ENCODE measurements at places on chromosomes 2 and 18.

DNA sequence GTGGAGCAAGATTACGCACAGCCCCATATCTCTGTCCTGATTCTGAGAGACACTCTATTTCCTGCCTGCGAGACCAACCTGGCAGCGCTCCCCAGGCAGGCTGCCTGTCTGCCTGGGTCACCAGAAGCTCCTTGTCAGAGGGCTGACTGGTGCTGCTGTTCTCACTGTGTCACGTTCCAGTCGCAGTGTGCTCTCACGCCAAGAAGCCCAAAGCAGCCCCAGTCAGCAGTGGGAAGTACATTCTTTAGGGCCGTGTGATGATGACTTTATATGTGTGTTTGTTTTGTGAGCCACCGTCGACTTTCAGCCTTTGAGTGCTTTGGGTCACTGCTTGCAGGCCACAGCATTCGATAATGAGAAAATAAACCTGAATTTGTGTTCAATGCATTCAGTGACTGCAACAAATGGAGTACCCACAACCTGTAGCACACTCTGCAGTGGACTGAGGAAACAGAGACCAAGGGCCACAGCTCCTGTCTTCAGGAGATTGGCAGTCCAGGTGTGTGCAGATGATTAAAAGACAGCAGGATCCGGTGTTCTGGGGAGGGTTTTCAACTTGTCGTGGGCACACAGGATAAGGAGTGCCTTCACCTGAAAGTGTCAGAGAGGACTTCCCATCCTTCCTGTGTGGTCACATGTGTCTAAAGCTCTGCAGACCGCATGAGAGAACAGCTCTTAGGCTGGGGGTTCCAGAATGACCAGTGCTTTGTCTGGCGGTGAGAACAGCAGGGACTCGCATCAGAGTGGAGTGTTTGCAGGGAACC, 4.8 kb downstream of the TNFRSF11A start:
- DNase-seq: no peak

GRCh38 chr2:14454202-14454601, 178.3 kb upstream of the LRATD1 start:
- no peak for DNase-seq

GRCh38 chr2:228432116-228432515, 250.6 kb upstream of the SPHKAP start:
- DNase-seq: no peak

DNA sequence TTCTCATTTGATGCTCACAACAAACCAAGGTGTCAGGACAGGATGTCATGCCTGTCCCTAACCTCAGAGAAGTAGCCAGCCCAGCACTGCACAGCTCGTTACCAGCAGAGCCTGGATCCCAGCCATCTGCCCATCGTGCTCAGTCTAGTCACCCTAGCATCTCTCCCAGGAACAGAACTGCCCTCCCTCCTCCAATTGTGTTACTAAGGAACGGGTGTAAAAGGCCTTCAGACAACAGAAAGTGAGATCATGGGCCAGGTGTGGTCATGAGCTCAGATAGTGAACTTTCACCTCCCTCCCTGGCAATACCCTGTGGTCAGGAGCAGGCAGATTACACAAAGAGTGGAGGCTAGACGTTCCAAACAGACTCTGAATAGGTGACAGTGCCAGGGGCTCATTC, 111.8 kb upstream of the PPP1CB start:
- no peak for DNase-seq

- no peak for DNase-seq
Measured at GRCh38 chr2:61885896-61886603, 2.4 kb downstream of the CCT4 start.

DNA sequence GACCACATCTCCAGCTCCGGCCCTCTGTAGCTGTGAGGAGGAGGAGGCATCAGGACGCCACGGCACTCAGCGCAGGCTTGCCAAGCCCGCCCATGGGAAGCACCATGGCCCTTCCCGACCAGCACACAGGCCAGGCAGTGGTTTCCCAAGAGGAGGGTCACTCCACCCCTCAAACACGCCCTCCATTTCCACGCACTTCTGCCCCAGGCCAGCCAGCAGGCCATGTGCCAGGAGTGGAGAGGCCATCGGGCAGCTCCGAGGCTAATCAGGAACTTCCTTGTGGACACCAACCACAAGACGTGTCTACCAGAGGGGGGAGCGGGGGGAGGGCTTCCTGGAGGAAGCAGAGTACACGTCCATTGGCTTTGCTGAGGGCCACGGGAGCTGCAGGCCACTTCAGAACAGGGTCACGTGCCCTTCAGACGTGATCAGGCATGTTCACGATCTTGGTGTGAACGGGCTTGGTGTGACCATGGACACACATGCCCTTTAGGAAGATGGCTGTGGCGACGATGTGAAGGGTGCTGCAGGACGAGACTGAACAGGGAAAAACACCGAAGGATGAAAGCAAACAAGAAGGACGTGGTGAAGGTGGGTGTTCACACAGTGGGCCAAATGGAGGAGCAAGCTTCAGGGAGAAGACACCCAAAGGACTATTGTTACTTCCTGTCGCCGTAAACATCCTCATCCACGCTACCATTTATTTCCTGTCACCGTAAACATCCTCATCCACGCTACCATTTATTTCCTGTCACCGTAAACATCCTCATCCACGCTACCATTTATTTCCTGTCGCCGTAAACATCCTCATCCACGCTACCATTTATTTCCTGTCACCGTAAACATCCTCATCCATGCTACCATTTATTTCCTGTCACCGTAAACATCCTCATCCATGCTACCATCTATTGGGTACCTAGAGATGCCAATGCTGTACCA, 6.5 kb upstream of the MTERF4 start:
- no peak for DNase-seq

- DNase-seq: no peak
Measured at GRCh38 chr2:31193806-31194205, 23.5 kb downstream of the CAPN14 start.

DNA sequence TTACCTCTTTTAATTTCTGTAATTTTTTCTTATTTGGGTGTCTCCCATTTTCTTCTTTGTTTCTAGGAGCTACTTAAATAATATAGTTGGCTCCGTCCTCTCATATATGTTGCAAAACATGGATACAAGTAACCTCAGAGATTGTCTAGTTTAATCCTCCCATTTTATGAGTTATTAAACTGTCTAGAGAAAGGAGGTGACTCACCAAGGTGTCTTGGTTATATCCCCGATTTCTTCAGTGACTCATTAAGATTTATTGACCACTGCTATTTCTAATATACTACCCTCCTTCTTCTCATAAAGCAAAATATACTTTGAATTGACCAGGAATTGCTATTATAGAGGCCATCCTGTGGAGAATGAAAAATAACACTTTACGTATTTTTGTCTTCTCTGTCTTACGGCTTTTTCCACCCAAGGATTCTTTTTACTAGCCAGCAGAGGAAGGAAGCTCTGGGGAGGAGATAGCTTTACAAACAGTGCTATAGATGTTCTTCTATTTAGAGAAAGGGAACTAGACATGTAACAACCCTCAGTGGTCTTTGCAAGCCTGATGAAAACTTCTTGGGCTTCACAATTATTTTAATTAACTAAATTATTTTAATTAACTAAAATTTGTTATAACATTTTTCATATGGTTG, 300.4 kb upstream of the TNP1 start:
- DNase-seq: no peak

GRCh38 chr18:54883816-54884604, 55.7 kb downstream of the RAB27B start:
- no peak for DNase-seq

- no peak for DNase-seq
Measured at GRCh38 chr2:219396863-219397457, 9.2 kb upstream of the DNPEP start.

- DNase-seq: no peak
Measured at GRCh38 chr2:173150963-173151362, 75.3 kb downstream of the MAP3K20 start.

DNA sequence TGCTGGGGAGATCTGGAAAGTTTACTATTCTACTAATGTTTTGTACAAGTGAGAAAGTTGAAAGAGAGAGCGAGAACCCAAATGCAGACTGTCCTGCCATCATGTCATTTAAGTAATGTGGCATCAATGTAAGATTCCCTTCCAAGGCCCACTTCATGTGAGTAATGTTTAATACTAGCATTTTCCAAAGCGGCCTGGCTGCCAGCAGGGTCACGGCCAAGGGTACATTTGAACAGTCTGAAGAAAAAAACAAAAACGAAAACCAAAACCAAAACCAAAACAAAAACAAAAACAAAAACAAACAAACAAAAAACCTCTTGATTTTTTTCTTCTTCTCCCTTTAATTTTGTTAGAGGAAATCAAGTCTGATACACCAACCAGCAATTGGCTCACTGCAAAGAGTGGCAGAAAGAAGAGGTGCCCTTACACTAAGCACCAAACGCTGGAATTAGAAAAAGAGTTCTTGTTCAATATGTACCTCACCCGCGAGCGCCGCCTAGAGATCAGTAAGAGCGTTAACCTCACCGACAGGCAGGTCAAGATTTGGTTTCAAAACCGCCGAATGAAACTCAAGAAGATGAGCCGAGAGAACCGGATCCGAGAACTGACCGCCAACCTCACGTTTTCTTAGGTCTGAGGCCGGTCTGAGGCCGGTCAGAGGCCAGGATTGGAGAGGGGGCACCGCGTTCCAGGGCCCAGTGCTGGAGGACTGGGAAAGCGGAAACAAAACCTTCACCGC, 2.2 kb downstream of the HOXD10 start:
- no peak for DNase-seq

- no peak for DNase-seq
Measured at GRCh38 chr18:24662412-24662821, 202.0 kb downstream of the HRH4 start.

GRCh38 chr2:128820452-128820851, 501.8 kb upstream of the HS6ST1 start:
- DNase-seq: no peak

DNA sequence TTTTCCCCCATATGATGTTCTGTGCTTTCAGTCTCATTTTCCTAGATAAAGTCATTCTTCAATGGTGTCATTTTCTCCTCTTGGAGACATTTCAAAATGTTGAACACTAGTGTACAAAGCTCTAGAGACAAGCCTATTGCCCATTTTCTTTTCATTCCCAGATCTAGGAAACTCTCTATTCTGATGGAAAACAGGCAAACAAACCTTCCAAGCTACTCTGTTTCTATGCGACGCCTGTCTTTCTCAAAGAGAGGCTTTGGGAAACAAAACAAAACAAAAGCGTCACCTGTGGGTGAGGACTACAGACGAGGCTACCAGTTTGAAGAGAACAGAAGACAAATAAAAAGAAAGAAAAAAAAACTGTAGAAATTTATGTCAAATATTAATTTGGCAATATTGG, 311.0 kb downstream of the CBLN2 start:
- no peak for DNase-seq

- no peak for DNase-seq
Measured at GRCh38 chr2:167509586-167509985, 621.3 kb downstream of the XIRP2 start.

GRCh38 chr18:55588111-55588869, at the start of gene TCF4:
Gene TCF4, minus strand, starts transcription at chr18:55588192. Its CDS starts 1,076 bp downstream, at chr18:55587116.
- DNase-seq: peak; percentile 71

GRCh38 chr18:5419601-5420000, 124.1 kb upstream of the ZBTB14 start:
- DNase-seq: peak; percentile 48

GRCh38 chr2:100113990-100114433, 28.4 kb downstream of the AFF3 start:
- no peak for DNase-seq

- DNase-seq: no peak
Measured at GRCh38 chr2:29374823-29375222, 259.6 kb downstream of the CLIP4 start.

GRCh38 chr2:74051504-74051903, 66.8 kb downstream of the TET3 start:
- DNase-seq: no peak

DNA sequence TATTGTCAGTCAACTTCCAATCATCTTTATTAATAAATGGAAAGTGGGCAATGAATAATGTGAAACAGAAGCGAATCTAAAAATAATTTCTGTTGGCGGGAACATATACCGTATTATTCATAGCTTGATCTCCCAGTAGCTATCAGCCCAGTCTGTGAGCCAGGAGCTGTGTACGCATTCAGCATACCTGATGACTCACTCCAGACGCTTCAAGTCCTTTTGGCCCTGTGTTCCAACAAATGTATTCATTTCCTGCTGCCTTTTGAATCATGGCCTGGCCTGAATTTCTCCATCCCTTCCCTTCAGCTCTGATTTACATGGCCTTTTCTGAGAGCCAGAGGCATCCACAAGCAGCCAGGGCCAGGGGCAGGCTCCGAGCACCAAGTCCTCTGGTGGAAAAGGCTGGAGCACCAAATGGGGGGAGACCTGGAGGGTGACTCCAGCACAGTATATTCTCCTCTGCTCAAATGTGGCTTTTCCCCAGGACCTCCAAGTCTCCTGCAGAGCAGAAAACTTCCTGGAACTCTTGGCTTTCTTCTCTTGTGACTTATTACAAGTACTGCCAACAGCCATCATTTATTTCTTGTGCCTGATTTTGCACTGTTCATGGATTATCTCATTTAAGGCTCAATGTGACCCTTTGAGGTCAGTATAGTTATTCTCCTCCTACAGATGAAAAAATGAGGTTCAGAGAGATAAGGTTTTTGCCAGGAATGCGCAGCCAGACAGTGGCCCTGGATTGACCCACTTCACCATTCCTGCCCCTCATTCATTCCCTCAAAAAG, 108.7 kb downstream of the EN1 start:
- DNase-seq: no peak

GRCh38 chr2:129753261-129753660, 226.2 kb upstream of the RAB6C start:
- DNase-seq: no peak

DNA sequence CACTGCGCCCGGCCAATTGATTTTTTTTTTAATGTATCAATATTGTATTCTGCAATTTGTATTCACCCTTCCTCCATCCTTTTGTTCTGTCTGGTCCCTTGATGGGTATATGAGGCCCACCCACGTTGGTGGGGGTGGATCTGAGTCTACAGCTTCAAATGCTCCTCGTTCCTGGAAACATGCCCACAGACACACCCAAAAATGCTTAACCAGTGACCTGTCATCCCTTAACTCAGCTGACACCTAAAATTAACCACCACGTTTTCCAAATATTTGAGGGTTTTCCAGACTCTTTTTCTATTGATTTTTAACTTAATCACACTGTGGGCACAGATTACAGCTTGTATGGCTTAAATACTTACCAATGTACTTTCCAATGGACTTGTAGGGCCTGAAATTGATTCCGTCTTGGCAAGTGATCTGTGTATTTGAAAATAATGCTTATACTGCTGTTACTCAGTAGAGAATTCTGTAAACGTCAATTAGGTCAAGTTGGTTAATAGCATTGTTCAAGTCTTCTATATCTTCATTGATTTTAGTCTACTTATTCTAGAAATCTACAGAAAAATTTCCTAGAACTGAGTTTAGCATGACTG, 34.4 kb upstream of the CYP27C1 start:
- no peak for DNase-seq

GRCh38 chr2:222883420-222883819, 22.6 kb downstream of the ACSL3 start:
- no peak for DNase-seq

GRCh38 chr2:74415762-74416395, 5.5 kb downstream of the C2orf81 start:
- DNase-seq: no peak

- no peak for DNase-seq
Measured at GRCh38 chr18:76456823-76457222, 38.2 kb downstream of the ZNF516 start.

GRCh38 chr2:101017371-101017770, 15.3 kb downstream of the RPL31 start:
- DNase-seq: no peak
